ENCODE measurements at places on chromosomes 5 and 9.

GRCh38 chr5:111367115-111367514 lies 142.9 kb downstream of the CAMK4 start:
- no peak for DNase-seq
- no peak overlapping the region for H3K27ac ChIP-seq
- no peaks in the 10 kb centered on the region for H3K36me3 ChIP-seq
- H3K4me3 ChIP-seq, result no peak overlapping the region

DNA sequence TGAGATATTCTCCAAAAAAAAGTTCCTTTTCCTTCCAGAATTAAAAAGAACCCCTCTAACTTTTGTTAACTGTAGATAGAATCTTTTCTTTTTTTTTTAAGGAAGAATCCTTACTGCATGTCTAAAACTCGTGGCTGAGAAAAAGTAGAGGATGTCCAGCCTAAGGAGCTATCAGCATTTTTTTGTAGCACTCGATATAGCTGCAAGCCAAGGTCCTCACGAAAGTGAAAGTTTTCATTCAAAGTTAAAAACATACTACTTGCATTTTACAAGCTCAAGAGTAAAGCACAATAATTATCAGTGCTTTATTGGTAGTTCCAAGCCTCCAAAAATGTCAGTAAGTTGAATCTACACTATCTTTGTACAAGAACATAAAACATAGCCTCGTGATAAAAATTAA lies 28.7 kb upstream of the ZSWIM6 start:
- H3K27me3 ChIP-seq, result no peaks in the 10 kb centered on the region
- no peak for DNase-seq
- H3K4me1 ChIP-seq, result no peaks in the 10 kb centered on the region

- no peaks in the 10 kb centered on the region for H3K4me1 ChIP-seq
- no peaks in the 10 kb centered on the region for H3K27me3 ChIP-seq
- no peaks in the 10 kb centered on the region for H3K36me3 ChIP-seq
- no peak for DNase-seq
These were observed 553.3 kb upstream of the SGCD start for GRCh38 chr5:155773680-155774079.

DNA sequence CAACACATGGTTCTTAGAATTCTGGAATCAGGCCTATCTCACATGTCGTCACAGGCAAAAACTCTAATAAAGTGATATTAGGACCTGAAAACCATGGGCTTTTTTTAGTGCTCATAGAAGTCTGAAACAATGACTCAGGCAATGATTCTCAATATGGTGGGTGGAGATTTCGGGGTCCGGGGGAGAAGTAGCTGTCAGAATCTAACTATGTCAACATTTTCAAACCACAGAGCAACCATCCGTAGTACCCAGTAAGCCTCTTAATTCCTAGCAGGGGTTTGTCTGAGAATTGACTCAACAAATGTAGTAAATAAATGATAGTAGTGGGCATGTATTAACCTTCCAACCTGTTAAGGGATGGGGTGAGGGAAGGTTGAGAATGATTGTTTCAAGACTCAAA lies 2.6 kb downstream of the AMACR start:
- no peak for DNase-seq
- H3K4me1 ChIP-seq, result peaks cover 9% of the 10 kb centered on the region

DNA sequence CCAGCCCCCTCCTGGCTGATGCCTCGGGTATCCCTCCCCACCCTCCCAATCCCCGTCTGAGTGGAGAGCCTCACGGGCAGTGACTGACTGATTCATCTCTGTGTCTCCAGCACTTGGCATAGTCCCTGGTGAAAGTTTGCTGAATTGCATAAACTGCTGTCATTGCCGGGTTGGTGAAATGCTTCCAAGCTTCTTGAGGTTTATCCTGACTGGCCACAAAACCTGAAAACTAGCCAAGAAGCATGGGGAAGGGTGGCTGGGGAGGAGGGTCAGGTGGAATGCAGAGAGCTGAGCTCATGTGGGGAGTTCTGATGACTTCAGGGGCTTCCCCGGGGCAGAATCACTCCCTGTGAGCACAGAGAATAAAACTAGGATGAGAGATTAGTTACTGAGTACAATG lies 56.9 kb upstream of the GGTA1 start:
- H3K36me3 ChIP-seq, result no peaks in the 10 kb centered on the region
- H3K27me3 ChIP-seq, result no peaks in the 10 kb centered on the region
- no peak overlapping the region for H3K4me3 ChIP-seq
- peaks cover 13% of the 10 kb centered on the region for H3K4me1 ChIP-seq

DNA sequence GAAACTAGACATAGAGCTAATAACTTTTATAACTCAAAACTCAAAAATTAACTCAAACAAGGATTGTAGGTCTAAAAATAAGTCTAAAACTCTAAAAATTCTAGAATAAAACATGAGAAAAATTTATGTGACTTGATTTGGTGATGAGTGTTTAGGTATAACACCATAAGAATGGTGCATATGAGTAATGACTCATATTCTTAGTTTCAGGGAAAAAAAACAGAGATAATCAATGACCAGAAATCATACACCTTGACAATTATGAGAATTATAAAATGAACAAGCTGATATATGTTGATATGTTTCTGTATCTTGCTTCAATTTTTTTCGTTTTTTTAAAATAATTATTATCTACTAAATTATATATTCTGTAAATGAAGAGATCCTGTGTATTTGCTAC lies 541.2 kb downstream of the PTPRD start:
- no peaks in the 10 kb centered on the region for H3K27me3 ChIP-seq
- no peak overlapping the region for H3K4me3 ChIP-seq
- no peaks in the 10 kb centered on the region for H3K4me1 ChIP-seq
- DNase-seq, result no peak
- H3K36me3 ChIP-seq, result no peaks in the 10 kb centered on the region

DNA sequence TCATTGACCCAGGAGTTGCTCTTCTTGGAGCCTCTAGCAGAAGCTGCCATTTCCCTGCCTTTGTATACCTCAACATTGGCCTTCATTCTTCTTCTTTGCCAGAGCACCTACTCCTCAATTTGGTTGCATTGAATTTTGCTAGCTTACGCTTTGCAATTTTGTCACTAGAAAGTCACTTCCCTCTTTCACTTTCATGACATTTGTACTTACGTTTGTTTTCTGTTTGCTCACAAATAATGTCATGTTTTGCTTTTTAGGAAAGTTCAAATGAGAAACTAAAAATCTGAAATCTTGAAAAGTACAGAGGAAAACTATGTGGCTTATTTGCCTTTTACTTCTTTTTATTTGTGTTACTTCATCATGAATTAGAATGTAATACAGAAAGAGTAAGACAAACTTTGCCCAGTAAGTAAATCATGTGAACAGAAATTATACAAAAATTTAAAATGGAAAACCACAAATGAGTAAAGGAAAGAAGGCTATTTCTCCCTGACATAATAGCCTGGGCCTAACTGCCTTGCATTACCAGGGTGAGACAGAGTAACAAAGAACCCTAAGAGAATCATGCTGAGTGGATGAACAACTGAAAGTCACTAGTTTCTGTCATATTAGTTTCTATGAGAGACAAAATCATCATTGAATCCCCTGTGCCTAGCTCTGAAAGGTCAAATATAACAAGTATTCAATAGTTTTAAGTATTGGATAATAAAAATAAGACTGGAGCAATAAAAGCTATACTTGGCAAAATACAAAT lies 7.4 kb upstream of the IFNA1 start:
- H3K27me3 ChIP-seq, result no peaks in the 10 kb centered on the region
- H3K27ac ChIP-seq, result no peak overlapping the region
- H3K36me3 ChIP-seq, result no peaks in the 10 kb centered on the region
- H3K4me1 ChIP-seq, result no peaks in the 10 kb centered on the region

- H3K27me3 ChIP-seq, result no peaks in the 10 kb centered on the region
- H3K36me3 ChIP-seq, result no peaks in the 10 kb centered on the region
- H3K4me3 ChIP-seq, result no peak overlapping the region
- no peak overlapping the region for H3K27ac ChIP-seq
These were observed 124.0 kb downstream of the CETN3 start for GRCh38 chr5:90285581-90285980.

DNA sequence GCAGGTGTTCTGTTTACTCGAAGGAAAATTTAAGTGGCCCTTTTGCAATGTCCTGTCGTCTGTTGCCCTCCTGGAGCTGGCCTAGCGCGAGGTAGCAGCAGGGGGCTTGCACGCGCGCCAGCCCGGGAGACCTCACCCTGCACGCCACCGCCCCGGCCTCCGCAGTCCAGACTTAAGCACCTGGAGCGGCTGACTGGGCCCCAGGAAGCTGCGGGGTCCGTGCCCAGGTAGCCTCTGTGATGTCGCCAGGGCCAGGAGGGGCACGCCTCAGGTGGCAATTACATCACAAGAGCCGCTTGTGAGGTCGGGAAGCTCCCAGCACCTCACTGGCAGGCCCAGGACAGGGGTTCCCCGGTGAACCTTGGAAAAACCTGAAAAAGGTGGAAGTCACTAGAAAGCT lies at the start of gene SAXO1:
TSS of gene SAXO1 (minus strand) at position 195 of the 400 bp plus-strand sequence. CDS start 301 bp downstream, outside the sequence.
- H3K4me1 ChIP-seq, result no peaks in the 10 kb centered on the region
- H3K27ac ChIP-seq, result no peak within 1 kb of the TSS
- H3K36me3 ChIP-seq, result no peaks in the 10 kb centered on the region
- DNase-seq, result no peak
- H3K4me3 ChIP-seq, result no peak within 1 kb of the TSS

DNA sequence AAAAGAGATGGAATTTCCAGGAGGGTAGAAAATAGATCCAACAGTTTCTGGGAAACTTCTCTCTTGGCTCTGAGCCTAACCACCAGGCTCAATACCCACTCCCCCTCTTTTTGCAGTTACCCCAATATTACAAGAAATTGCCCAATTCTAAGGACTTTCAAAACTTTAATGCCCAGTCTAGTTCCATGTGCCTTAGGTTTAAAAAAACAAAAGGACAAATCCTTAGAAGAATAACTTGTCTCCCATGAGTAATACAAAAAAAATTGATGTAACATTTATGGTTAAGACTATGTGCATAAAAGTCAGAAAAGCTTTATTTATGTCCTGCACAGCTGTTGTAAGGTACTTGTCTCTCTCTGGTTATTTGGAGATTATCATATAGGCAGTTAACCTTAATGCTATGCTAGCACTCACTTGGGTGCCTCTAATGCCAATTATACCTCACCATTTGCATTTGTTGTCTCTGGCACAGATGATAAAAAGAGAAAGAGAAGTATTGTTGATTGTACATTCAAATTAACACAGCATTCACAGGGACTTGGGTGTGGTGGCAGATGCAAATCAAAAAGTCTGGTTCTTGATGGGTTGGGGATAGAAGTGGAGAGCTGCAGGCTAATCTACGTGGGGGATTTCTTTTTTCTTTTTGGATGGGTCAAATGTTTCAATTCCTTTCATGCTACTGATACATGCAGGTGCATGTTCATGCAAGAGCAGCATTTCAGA lies 159.4 kb downstream of the PIK3R1 start:
- H3K4me3 ChIP-seq, result no peak overlapping the region
- H3K4me1 ChIP-seq, result no peaks in the 10 kb centered on the region
- peaks cover 6% of the 10 kb centered on the region for H3K27me3 ChIP-seq
- H3K36me3 ChIP-seq, result no peaks in the 10 kb centered on the region
- DNase-seq, result no peak

DNA sequence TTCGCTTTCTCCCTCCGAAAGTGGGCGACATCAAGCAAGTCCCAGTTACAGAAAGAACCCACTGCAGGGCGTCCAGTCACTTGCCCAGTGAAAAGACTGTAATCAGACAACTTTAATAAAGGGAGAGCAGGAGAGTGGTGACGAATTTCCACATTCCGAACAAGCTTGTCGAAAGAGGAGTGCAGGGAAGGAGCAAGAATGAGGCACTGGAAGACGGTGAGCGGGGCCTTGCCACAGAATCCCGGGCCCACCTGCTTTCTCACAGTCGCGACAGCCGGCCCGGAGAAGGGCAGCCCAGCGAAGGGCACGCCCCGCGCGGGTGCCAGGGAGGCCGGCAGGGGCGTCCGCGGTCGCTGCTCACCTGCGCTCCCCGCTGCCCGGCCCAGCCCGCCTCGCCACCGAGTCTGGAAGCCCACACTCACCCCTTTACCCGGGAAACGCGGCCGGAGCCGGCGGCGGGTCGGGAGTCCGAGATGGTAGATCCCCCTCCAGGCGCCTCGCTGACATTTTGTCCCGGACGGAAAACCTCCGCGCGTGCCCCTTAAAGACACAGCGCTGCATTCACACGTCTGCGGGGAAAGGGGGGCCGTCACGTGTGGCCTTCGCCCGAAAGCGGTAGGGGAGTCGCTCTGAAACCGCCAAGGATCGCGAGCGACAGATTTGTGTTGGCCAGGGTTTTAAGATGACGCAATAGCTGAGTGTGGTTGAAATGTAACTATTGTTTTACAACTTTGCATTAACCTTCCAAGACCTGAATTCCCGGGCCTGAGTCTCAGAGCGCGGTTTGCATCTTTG lies at the start of gene ZBED3:
TSS of gene ZBED3 (minus strand) at position 597 of the 795 bp plus-strand sequence. CDS start 9,407 bp downstream, outside the sequence.
- peak within 1 kb of the TSS; percentile 68 for H3K27ac ChIP-seq
- peaks cover 10% of the 10 kb centered on the region for H3K4me1 ChIP-seq
- peak; percentile 86 for DNase-seq
- H3K36me3 ChIP-seq, result peaks cover 6% of the 10 kb centered on the region
- H3K27me3 ChIP-seq, result no peaks in the 10 kb centered on the region

DNA sequence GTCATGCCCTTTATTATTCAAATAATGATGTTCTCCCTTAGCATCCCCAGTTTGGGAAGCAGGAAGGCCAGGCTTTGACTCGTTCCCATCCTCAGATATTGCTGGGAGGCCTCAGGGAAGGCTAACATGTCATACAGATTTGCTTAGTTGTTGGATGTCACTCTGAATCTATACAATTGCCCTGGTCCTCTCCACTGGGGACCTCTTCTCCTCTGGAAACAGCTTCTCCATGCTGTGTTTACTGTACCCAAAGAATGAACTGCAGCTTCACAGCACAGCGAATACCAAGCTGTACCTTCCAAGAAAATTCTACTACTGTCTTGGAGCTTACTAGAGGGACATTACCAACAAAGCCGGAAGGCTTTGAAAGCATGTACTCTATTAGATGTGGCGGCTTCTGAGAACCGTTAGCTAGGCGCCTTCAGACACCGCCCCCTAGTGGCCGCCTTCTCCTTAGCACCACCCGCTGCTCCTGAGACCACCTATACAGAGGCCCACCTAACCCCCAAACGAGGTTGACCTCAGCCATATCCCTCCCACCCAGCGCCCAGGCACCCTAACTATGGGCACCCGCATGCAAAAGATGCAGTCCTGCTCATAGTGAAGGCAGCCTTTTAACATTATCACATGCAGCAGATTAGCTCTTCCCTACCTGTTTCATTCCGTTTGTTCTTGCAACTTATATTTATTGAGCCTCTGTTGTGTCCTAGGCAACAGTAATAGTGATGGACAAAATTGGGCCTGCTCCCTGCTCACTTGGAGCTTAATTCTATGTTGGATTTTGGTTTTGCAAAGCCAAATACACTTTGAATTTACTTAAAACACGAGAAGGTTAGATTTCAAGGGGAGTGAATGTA lies 34.9 kb upstream of the FOXI1 start:
- H3K36me3 ChIP-seq, result no peaks in the 10 kb centered on the region
- DNase-seq, result peak; percentile 43
- no peaks in the 10 kb centered on the region for H3K4me1 ChIP-seq
- no peaks in the 10 kb centered on the region for H3K27me3 ChIP-seq
- no peak overlapping the region for H3K27ac ChIP-seq

GRCh38 chr5:117877731-117878130 lies 1110.6 kb downstream of the DTWD2 start:
- H3K36me3 ChIP-seq, result no peaks in the 10 kb centered on the region
- no peaks in the 10 kb centered on the region for H3K27me3 ChIP-seq
- no peaks in the 10 kb centered on the region for H3K4me1 ChIP-seq
- no peak overlapping the region for H3K4me3 ChIP-seq
- no peak overlapping the region for H3K27ac ChIP-seq
